GM12878 (cell line): ENCODE measurements at places on chromosomes 3 and 15.

GRCh38 chr15:42165106-42165505 is 8.7 kb upstream of the PLA2G4F start:
- no peak for DNase-seq

GRCh38 chr15:36499412-36500389 is 79.7 kb upstream of the CDIN1 start:
- no peak for DNase-seq

- no peak for DNase-seq
These were observed 133.7 kb downstream of the GADL1 start for GRCh38 chr3:30760737-30761136.

DNA sequence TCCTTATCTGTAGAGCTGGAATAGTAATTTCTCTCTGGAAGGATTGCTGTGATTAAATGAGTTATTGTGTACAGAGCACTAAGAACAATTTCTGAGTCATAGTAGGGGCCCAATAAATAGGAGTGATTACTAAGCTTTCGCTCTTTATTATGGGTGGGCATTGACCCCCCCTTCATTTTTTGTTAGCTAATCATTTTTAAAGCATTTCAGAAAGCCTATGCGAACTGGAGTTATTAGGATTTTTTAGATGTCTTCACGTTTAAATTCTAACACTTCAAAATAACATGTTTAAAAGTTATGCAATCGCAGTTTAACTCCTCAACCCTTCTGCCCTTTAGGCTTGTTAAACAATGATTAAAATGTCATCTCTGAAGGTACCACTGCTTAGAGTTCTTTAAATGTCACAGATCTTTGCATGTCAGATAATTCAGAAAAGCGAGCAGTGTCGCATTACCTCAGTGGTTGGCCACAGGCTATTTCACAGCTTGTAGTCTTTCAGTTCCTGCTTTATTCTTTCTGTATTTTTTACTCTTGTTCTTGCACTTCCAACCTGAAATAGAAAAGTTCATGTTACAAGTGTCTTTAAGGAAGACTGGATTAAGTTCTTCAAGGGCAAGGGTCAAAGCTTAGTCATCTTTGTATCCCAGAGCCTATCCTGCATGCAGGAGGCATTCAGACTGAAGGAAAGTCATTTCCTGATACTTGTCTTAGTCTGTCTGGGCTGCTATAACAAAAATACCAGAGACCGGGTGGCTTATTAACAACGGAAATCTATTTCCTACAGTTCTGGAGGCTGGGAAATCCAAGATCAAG is 102.9 kb downstream of the FNDC3B start:
- DNase-seq: peak; percentile 94

DNA sequence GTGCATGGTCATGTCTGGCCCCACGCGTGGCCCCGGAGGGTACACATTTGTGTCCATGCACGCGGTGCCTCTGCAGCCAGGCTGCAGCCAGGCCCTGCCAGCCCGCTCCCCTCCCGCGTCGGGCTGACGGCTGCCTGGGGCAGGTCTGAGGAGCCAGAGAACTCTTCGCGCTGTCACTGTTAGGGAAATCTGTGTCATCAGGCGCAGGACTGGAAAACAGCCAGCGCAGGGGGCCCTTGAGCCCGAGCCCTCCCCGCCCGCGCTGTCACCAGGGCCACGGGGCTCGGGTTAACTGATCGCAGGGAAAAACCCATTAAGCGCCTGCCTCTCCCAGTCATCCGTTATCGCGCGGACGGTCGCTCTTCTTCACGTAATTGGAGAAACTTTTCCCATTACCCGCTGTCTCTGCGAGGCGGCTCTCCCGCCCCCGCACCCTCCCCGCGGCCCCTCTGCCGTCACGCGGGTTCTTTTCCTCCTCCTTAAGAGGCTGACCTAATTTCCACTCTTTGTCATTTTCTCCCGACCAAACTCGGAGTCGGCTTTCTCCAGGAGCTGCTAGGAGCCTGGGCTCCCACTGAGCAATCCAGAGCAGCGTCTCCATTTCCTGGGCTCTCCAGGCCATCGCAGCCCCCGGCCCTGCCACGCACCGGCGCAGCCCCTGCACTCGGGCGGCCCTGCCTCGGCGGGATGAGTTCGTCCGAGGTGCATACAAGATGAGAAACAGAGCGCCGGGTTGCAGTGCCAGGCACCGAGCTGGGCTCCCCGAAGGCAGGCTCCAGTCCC is 57.5 kb upstream of the PRR23E start:
- DNase-seq: no peak

- no peak for DNase-seq
These were observed 278.8 kb downstream of the FOXP1 start for GRCh38 chr3:71304684-71305083.

GRCh38 chr3:14946739-14947099 is 664 bp upstream of the NR2C2 start:
- no peak for DNase-seq

GRCh38 chr15:87492321-87492720 is 764.2 kb downstream of the NTRK3 start:
- DNase-seq: no peak

DNA sequence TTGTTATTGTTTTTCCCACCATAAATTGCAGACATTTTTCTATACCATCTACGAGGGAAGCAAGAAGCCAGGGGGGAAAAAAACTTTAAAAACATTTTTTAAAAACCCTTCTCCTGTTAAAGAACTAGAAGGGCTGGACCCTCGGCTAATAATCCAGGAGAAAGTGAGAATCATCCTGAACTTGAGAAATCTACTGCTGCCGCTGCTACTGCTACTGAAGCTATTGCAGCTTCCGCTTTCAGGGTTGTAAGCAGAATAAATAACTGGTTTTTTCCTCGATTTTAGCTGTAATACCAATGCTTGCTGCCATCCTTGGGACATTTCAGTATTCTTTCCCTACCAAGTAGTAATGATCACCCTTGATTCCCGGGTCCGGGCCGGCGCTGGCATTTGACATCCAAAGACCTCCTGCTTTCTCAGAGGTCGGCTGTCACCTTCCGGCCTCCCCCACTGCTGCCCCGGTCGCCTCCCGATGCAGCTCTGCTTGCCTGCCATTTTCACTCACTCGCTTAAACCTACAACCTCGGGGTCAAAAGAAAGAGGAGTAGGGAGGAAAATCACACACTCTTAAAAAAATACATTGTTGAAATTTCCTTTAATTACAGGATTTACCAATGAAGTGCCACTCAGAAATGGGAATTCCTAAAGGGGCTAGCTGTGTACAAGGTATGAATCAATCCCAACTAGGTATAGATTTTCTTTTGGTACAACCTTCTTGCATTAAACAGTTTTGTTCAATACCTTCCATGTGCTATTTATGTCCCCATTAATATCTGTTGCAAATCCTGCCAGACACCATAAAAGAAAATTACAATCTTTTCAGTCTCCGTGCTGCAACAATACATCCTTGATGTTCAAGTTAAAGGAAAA is 674 bp upstream of the MECOM start:
- no peak for DNase-seq

- DNase-seq: no peak
These were observed 30.5 kb downstream of the EDEM1 start for GRCh38 chr3:5217824-5218595.

- no peak for DNase-seq
These were observed 1.3 kb downstream of the DENND4A start for GRCh38 chr15:65790694-65791334.

- peak; percentile 69 for DNase-seq
These were observed at the start of gene UBR1 for GRCh38 chr15:43105778-43106485. Gene UBR1 (minus strand): TSS chr15:43106038. CDS start chr15:43106022, 16 bp downstream.

DNA sequence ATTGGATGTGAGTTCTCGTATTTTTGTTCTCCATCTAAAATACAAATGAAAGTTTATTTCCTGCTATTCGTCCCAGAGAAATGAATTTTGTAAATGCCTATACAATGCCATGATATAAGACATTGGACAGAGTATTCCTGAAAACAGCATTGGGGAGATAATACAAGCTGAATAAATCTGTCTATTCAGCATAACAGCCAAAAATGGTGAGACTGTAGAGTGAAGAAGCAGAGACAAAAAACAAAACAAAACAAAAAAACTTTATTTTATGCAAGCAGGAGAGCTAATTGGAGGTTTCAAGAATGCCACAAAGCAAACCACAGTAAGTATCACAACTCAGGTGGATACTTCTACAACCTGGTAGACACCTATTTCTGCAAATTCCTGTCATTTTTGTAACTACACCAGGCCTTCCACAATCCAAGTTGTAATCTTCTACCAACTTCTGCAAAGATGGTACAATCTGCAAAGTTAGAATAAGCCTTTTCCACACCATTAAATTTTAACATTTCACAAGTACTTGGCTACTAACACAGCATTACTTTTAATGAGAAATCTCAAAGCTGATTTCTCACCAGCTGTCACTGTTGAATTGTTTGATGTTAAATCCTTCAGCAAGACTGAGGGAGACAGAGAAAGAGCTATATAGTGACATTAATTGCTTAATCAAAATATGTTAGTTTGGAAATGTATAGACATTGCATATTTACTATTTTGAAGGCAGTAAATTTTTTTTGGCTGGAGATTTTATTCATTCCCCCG is 163.1 kb downstream of the CLSTN2 start:
- no peak for DNase-seq

- no peak for DNase-seq
These were observed 14.6 kb upstream of the IL17RD start for GRCh38 chr3:57179580-57180410.

DNA sequence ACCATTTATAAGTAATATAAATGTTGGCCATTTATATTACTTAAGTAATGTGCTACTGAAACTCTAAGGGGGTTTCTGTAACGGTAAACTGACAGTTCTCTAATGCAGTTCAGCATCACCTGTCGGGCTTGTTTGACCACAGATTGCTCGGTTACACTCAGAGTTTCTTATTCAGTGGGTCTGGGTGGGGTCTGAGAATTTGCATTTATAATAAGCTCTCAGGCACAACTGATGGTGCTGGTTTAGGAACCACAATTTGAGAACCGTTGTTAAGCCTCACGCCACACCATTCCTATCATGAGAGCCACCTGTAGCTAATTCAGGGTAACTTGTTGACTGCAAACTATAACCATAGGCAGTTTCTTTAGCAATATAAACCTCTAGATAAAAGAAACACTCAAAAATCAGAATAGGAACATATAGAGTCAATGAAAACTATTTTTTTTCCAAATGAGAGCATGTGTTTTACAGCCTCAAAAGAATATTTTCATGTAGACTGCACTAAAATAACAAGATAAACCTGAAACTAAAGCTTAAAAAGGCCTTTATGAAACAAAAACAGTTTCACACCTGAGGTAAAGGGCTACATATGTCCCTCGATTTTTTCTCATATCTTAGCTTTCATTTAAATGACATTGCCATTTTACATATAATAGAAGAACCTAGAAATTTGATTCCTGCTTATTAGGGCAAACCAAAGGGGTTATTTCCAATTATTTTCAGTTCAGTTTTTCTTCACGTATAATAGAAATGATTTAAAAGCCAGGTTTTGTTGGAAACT is 604.8 kb downstream of the UNC13C start:
- DNase-seq: peak; percentile 74

- DNase-seq: no peak
These were observed 496.0 kb upstream of the THBS1 start for GRCh38 chr15:39084674-39085530.

DNA sequence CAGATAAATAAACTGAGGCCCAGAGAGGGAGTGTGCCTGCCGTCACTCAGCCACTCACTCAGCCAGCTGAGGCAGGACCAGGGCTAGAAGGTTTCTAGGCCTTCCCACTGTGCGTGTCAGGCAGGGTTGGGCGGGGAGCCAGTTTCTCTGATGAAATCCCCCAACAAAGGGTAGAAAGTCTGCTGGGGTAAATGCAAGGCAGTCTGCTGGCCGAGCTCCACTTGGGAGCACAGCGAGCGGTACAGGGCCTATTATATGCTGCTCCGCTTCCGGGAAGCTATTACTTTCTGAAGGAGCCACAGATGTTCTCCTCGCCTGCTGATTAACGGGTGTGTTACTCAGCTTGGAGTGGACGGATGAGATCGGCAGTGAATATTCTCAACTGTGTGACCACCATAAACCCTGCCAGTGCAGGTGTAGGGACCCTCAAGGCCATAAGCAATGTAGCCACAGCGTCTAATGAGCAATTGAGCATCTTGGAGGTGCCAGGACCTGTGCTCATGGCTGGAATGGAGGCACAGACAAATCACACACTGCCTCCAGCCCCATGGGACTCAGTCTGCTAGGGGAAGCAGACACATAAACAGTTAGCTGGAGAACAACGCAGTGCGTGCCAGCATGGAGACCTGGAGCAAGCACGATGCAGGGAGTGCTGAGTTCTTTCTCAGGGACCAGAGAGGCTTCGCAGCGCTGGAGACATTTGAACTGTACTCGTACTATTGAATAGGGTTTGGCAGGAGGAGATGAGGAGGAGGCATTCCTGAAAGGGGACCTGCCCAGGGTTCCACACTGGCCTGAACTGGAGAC is 42.1 kb downstream of the CORO2B start:
- DNase-seq: no peak

DNA sequence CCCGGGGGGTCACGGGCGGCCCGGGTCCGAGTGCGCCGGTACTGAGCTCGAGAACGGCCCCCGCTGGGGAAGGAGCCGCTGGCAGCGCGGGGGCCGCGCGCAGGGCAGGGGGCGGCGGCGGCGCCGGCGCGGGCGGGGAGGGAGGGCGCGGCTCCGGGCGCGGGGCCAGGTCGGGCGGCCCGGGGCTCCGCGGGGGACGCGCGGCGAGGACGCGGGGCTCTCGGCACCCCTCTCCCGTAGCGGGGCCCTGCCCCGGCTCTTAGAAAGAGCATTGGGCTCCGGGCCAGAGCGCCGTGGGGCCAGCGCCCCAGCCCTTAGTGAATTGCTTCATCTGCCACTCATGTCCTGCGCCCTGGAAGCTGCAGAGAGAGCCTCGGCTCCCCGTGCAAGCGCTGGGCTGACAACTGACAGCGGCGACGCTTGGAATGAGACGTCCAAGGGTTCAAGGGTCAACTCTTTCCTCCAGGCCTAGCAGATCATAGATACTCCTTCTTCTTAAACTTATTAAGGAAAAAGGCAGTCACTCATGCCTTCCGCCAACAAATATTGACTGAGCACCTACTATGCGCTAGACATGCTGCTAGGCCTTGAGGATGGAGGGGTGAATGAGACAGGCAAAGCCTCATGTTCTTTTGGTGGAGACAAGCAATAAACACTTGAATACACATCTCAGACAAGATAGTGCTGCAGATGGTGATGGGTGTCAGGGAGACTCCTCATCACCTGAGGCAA is 140.8 kb downstream of the SMAD6 start:
- no peak for DNase-seq

- no peak for DNase-seq
These were observed 61.0 kb downstream of the CCK start for GRCh38 chr3:42204867-42205599.

- no peak for DNase-seq
These were observed 15.6 kb downstream of the EEFSEC start for GRCh38 chr3:128168836-128169235.

- no peak for DNase-seq
These were observed 60.9 kb downstream of the MORC1 start for GRCh38 chr3:109057056-109057455.

DNA sequence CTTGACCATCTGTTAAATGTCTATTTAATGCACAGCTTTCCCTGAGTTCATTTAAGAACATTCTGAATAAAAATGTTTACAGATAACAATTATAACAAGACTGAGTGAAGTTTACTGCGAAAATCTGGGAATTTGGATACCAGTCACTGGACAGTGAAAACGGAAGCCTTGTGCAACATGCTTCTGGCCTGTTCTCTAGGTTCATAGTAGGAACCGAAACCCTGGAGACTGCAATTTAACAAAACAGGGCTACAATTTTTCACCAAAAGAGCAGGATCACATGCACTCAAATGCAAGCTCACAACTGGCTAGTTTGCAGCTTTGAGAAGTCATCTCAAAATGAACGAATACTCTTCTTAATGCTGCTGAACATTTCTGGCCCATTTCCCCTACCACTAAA is 435.9 kb downstream of the NR2F2 start:
- no peak for DNase-seq

- DNase-seq: no peak
These were observed 79.0 kb downstream of the SERPINI1 start for GRCh38 chr3:167814441-167814951.
